ENCODE measurements at places on chromosomes 6 and 20.

DNA sequence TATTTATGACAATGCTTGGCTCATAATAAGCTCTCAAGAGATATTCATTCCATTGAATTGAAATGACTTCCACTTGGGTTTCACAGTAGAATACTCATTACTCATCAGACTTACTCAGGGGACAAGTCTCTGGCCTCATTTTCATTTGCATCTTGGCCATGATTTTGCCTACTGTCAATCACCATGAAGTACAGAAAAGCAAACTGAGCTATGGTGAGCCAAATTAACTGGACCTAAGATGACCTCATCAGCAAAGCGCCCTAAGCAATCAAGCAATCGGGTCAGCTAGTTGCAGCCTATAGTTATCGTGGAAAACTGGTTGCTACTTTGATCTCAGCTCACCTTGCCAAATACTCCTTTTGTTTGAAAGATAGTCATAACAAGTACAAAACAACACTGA lies 494.7 kb upstream of the SLC35B3 start:
- no peak for DNase-seq

DNA sequence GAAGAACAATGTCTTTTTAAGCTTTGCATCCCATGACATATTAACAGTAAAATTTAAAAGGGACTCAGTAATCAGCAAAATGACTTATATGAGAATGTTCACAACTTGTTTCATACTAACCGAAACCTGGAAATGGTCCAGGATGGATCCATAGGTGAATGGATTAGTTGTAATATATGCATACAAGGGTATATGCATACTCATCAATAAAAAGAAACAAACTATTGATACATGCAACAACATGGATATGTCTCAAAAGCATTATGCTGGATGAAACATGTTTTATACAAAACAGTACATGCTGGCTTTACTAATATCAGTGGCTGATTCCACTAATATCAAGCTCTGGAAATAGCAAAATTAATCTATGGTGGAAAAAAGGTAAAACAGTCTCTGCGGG lies 108.5 kb upstream of the HIVEP1 start:
- no peak for DNase-seq

DNA sequence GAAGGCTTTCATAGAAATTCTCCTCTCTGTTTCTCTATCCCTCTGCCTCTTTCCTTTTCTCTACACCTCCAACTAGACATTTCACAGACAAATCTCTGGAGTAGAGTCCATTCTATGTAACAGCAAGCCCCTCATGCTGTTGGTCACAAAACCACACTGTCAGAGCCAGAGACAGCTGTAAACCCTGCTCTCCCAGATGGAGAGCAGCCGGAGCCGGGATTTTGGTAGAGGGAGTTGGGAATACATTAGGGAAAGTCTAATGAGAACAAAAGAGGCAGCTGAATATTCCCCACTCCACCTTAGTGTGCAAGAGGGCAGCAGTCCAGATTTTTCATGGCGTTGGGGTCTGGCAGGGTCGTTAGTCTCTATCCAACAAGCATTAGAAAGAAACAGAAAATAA lies 68.3 kb upstream of the EDN1 start:
- DNase-seq = no peak

DNA sequence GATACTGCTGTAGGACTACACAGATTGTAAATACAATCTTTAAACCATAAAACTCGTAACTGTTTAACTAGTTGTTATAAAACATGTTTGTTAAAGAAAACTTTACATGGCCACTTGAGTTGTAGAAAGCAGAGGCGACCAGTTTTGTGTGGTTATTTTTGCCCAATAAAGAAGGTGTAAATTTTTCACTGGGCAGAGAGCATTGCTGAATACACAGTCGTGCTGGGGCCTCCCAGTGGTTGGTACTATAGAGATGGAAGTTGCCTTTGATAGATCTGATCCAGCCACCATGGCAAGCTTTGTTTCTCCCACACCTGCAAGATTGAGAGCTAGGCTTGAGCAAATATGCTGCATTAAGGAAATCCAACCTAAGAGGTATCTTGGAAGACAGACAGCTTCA lies 34.0 kb upstream of the YWHAB start:
- no peak for DNase-seq

GRCh38 chr6:27775796-27776184 lies 136.4 kb downstream of the OR2B2 start:
- DNase-seq = no peak

GRCh38 chr20:48403167-48403761 lies 424.5 kb downstream of the PREX1 start:
- no peak for DNase-seq

DNA sequence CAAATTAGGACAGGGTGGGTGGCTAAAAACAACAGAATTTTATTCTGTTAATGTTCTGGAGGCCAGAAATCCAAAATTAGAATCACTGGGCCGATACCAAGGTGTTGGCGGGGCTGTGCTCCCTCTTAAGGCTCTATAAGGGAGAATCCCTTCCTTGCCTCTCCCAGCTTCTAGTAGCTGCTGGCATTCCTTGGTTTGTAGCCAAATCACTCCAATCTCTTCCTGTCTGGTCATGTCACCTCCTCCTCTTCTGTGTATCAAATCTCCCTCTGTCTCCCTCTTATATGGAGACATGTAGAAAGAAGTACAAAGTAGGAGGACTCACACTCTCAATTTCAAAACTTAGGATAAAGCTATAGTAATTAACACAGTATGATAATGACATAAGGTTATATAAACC lies 102.9 kb upstream of the SIRPA start:
- no peak for DNase-seq

- DNase-seq = no peak
These were observed 8.8 kb downstream of the STX16 start for GRCh38 chr20:58659841-58660240.

DNA sequence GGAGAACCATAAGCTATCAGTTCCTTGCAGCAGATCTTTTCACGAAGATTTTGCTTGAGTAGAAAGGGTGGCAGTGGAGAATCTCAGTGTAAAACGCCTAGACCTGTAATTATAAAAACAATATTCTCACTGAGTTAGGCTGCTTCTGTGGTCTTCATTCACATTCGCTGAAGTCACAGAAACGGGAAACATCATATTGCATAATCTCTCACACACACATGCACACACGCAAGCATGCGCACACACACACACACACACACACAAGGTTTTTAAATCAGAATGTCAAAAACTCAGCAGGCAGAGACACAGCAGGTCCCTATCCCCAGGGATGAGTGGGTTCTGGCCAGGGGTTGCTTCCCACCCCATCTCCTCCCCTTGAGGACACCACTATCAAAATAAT lies 175.5 kb downstream of the ATXN1 start:
- DNase-seq = no peak

- no peak for DNase-seq
These were observed 153.5 kb downstream of the EYA4 start for GRCh38 chr6:133394630-133395029.

- no peak for DNase-seq
These were observed 140.7 kb upstream of the BMP2 start for GRCh38 chr20:6626805-6627204.

DNA sequence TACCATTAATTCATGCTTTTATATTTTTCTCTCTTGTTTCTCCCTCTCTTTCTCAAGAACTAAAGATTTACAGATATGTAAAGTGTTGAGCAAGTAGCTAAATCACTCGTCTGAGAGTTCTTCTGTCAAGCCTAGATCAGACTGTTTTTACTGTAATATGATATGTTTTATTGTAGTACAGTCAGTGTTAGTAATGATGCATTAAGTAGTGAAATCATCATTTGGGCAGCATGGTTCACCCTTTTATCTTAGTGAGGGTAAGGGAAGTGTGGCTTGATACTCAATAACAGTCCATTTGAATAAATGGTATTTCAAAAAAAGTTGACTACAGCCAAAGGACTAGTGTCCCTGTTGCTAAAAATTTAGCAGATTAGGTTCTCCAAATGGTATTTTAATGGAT lies 9.2 kb downstream of the CYB5R4 start:
- no peak for DNase-seq

DNA sequence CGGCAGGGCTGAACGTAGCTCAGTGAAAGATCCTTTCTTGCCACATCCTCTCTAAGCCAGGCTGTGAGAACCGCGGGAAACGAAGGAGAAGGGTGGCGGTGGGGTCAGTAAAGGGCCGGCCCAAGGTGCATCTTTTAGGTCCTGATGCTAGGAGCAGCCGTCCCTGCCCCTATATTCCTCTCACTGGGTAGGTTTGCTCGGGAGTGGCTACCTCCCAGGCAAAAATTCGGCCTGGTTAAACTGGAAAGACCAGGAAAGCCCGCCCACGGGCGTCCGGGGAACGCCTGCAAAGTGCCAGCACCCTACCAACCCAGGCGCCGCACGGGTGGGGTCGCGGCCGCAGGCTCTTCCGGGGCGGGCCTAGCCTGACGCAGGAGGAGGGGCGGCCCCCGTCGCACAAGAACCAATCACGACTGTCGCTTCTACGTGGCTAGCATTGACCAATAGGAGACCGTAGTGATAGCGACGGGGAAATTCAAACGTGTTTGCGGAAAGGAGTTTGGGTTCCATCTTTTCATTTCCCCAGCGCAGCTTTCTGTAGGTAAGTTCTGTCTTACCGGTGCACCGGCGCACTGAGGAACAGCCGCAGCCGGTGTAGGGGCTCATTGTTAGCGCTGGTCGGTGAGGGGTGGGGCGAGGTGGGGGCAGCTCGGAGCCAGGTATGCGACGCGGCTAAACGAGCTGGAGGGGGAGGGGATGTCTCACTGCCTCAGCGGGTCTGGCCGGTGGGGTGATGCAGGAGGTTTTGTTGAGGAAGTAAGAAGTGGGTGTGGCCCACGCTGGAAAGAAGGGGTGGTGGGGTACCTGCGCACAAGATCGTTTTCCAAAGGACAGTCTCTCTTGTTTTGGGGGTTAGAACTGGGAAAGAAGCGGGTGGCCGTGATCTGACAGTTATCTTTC lies at the start of gene TTK:
TSS of gene TTK (plus strand) at position 477 of the 900 bp plus-strand sequence. CDS start 1,195 bp downstream, outside the sequence.
- peak; percentile 95 for DNase-seq

- no peak for DNase-seq
These were observed 42.7 kb downstream of the LRP11 start for GRCh38 chr6:149821492-149821891.

DNA sequence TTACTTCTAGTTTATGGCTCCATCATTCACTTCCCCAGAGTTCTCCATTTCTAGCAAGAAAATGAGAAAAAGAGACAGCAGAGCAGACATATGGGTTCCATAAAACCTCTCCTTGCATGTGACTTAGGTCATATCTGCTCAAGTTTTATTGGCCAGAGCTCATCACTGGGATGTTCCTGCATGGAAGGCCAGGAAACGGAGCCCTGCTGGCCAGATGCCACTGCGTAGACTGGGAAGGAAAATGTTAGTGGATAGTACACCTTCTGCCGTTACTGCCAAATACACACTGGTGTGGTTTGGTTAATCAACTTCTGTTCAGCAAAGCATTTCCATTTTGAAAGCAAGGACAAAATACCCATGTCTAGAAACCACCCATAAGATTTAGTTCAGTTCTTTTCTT lies 220.6 kb upstream of the TSHZ2 start:
- DNase-seq = no peak

DNA sequence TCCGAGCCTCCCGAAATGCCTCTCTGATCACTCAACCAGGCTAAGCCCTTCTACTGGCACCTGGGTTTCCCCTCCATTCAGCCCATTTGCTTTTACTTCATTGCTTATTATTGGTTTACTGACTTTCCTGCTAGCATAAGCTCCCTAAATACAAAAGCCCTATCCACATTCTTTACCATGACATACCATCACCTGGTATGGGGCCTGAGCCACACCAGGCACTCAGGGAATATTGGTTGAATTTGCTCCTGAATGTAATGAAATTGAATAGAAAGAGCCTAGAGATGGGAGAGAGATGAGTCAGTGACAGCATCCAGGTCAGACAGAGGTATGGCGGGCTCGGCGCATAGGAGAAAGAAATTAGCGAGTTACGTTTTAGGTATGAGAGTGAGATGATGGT lies 120.0 kb downstream of the CD164 start:
- no peak for DNase-seq

- DNase-seq = peak; percentile 28
These were observed 503.2 kb downstream of the CDKAL1 start for GRCh38 chr6:21037453-21037852.

DNA sequence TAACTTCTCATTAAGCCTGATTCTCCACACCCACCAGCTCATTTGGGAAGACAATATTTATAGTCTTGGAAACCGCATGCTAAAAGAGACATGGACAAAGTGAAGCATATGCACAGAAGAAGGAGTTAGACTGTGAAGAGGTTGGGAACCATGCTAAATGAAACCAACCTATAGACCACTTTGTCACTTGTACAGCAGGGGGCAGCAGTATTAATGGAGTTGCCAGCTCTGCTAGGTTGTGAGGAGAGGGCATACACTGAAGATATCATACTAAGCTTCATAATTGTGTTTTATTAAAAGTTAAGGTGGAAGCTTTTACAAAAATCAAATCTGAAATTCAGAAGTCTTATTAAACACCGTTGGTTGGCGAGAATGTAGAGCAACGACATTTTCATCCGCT lies 38.3 kb upstream of the HMGCLL1 start:
- DNase-seq = no peak

All from germinal center (tissue), 1 donor.